ENCODE measurements at places on chromosomes 5 and 9.

- DNase-seq = no peak
Measured at GRCh38 chr9:109290385-109290784, 30.5 kb downstream of the EPB41L4B start.

- DNase-seq = no peak
Measured at GRCh38 chr9:87950296-87950695, 24.0 kb downstream of the CDK20 start.

DNA sequence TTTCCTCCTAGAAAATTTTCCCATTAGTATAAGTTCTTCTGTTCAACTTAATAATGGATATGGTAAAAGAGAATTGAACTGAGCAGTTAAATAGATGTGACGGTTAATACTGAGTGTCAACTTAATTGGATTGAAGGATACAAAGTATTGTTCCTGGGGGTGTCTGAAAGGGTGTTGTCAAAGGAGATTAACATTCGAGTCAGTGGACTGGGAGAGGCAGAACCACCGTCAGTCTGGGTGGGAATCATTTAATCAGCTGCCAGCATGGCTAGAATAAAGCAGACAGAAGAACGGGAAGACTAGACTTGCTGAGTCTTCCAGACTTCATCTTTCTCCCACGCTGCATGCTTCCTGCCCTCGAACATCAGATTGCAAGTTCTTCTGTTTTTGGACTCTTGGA, 689.6 kb upstream of the CDH10 start:
- no peak for DNase-seq

DNA sequence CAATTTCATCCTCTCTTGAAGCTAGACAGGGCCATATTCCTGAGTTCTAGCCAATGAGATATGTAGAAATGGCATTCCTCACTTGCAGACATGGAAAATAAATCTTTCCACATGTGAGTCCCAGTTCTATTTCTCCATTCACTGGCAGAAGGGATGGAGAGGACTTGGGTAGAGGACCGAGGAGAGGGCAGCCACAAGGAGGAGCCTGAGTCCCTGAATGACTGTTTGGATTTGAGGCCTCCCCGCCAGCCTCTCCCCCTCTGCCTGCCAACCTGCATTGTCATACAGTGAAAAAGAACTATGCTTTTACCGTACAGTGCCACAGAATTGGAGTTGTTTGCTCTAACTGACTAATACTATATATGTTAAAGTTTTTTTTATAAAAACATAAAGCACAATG, 583.0 kb upstream of the WWC1 start:
- DNase-seq = no peak

GRCh38 chr5:120446068-120446492, 18.0 kb upstream of the PRR16 start:
- peak; percentile 22 for DNase-seq

- no peak for DNase-seq
Measured at GRCh38 chr9:1184146-1184545, 134.0 kb downstream of the DMRT2 start.

- DNase-seq = no peak
Measured at GRCh38 chr9:5843794-5844471, 11.0 kb upstream of the ERMP1 start.

- peak; percentile 53 for DNase-seq
Measured at GRCh38 chr5:128782446-128782845, 182.8 kb upstream of the SLC27A6 start.

- DNase-seq = no peak
Measured at GRCh38 chr5:141001844-141002604, 35.7 kb downstream of the PCDHAC2 start.

DNA sequence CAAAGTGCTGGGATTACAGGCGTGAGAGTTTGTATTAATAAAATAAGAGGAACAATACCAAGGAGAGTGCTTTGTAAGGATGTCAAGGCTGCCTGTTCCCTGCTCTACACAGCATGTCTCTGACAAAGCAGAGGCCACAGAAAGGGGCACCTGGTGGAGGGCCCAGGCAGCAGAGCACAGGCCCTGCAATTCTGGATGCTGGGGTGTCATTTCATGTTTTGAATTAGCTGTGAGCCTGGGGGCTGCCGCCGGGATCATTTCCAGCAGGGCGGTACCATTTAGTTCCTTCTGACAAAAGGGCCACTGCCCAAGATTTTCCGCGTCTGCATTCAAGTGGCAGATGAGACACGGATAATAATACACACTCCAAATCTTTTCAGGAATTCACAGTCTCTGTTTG, 396.9 kb downstream of the GADD45G start:
- no peak for DNase-seq

DNA sequence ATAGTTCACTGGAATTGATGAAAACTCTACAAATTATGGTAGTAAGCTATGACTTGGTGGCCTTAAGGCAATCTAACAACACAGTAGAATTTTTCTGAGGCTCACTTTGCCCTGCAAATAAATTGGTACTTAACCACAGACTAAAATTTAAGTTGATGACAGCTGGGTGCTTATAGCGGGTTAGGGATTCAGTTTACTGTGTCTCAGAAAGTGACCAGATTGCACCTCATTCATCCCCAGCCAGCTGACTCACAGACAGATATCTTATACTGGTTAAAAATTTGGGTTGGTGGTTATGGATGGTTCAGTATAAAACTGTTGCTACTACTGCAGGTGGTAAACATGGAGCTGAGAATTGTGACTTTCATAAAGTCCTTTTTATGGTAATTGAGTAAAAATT, 2.8 kb downstream of the CKS2 start:
- DNase-seq = peak; percentile 86

DNA sequence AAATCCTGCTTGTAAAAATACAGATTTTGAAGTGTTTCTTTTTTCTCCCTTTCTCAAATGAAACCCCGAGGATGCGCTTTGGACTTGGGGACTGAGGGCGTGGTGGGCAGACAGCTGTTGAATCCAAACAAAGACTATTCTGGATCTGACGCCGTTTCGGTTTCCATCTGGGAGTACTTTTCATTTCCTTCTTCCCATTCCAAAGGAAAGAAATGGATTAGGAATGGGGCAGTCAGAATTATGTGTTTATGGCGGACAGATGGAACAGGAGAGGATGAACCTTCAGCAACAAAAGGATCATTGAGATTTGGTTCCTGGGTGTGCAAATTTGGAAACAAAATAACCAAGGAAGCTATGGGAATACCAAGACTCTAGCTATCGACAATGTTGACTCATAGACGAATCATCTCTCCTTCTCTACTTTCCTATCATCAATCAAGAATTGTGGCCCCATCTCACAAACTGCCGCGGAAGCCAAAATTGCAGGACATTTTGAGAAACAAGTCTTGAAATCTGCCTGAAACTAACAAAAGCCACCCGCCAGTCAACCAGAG, 300.6 kb downstream of the PARP8 start:
- DNase-seq = no peak

DNA sequence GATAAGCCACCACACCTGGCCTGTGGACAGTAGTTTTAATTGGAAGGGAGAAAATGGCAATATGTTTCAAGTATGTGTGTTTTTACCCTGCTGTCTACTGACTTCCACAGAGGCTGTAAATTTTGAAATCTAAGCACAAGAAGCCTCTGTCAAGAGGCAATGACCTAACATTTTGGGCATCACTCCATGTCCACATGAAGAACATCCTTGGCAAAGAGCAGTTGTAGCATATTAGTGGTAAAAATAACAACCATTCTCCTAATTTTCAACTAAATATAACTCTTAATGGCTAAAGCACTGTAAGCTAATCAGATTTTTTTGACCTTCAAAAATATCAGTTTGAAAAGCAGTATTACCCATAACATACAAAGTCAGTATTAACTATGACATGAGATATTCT, 100.3 kb upstream of the APC start:
- no peak for DNase-seq

Data from RKO (cell line).